ENCODE measurements at places on chromosomes 1 and 21.

GRCh38 chr21:26385721-26386120, 187.4 kb downstream of the CYYR1 start:
- DNase-seq = no peak

DNA sequence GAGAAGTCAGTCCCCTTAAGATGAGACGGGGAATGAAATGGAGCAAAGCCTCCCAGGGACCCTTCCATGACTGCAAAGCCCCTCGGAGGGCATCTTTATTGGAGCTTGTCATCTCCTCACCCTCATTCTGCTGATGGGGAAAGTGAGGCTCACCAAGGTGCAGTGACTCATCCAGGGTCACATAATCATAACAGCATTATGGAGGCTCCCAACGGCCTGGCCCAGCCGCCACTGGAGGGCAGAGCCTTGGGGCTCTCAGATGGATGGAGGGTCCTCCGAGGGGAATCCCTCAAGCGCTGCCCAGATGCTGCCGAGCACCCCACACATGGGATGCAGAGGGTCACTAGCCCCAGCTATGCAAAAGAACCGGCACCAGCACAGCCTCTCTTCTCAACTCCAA, 18.9 kb downstream of the IFFO2 start:
- DNase-seq = no peak

- no peak for DNase-seq
These were observed 28.8 kb upstream of the SLC19A1 start for GRCh38 chr21:45570826-45571601.

DNA sequence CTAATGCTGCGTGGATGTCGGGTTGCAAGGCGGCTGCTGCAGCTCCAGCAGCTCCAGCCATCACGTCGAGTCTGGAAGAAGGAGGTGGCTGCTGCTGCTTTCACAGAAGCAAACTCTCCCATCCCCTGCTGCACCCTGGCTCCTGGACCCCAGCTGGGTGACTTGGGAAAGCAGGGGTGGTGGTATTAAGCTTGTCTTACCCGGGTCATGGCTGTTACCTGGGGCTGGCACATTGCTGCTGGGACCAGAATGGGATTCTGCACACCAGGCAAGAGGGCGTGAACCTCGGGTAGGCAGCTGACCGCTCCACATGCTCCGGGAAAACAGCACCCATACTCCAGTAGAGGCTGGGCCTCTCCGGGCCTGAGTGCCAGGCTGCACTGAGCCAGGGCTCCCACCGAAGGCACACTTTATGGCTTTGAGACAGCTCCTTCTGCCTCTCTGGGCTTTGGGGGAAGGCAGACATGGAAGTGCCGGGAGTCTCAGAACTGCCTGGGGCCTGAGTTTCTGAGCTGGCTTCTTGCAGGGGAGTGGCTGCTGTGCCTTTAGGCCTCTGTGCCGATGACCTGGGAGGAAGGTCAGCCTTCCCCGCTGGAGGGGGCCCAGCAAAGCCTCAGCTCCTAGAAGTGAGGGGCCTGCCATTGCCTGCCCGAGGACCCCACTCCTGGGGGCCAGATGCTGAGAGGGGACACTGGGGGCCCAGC, 1.2 kb downstream of the SMIM1 start:
- DNase-seq = no peak

DNA sequence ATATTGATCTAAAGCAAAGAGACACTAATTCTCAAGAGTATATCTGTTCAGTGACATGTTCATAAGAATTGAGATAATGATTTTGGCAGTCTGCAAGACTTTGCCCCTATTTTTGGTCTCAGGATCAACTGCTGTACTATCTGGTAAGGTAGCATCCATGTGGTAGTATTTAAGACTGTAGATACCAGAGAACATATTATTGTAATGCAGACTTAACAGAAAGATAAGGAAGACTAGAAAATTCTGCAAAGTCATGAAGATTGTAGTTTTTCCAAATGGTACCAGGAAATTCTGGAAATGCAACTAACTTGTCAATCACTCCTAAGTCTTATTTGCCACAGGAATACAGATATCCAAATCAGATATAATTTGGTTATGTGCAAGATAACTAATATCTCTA, 35.1 kb downstream of the RNF2 start:
- no peak for DNase-seq

DNA sequence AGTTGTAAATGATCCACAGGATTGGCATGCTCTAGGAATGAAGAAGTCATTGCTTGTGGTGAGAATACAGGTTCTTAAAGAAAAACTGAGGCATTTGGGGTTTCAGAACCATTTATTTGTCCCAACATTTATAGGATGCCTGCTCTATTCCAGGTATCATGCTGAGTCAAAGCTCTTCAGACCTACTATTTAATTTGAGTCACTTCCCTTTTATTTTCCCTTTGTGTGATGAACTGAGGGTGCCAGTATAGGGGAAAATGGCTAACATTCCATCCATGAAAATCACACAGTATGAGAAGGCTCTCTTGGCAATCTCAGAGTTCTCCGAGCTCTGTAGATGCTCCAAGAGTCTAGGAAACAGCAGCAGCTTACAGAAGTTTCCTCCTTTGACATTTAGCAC, 110.4 kb downstream of the RNF220 start:
- no peak for DNase-seq

DNA sequence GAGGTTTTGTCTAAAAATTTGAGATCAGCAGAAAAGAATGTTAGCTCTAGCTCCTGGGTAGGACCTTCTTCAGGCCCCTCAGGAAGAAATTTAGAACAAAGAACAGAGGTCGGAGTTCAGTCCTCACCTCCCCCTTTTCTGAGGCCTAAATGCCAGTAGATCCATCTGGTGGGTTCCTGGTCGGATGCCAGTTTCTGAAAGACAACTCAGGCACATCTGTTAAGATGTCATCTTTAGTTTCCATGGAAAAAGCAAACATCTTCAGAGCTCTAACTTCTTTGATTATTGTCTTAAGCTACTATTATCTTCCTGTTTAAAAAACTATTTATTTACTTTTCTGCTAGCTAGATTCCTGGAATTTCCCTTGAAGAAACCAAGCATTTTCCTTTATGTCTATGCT, 37.1 kb upstream of the USP25 start:
- no peak for DNase-seq

DNA sequence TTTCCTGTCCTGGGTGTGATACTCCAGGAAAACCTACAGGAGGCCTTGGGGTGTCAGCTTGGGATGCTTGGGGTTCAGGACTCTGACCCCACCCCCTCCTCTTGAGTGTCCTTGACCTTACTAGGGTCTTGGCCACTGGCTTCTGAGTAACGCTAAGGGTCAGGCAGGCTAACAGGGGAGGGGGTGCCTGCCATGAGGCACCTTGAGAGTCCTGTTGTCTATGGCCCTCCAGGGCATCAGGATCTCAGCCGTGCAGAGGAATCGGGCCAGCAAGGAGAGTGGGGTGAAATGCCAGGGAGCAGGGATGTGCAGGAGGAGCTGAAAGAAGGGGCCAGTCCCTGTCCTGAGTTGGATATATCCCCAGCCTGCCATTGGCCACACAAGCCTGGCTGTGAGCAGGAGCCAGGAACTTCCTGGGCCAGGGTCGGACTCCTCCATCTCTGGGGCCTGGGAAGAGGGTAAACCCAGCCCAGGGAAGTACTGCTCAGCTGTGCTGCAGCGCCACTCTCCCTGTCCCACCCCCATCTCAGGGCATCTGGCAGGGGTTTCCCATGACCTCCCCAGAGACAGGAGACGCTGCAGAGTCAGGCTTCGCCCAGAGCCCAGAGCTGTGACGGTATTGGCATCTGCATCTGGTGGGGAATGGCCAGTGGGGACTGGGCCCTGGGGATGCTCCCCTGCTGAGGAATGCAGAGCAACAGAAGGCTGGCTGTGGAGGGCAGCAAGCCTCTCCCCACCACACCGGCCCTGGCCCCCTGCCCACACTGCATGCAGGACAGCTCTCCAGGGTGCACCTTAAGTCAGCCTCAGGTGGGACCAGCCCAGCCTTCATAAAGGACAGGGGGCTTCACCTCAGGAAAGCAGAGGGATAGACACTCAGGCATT, 6.3 kb downstream of the KIF21B start:
- no peak for DNase-seq

GRCh38 chr1:21302747-21303715, 12.8 kb upstream of the ECE1 start:
- DNase-seq = no peak

DNA sequence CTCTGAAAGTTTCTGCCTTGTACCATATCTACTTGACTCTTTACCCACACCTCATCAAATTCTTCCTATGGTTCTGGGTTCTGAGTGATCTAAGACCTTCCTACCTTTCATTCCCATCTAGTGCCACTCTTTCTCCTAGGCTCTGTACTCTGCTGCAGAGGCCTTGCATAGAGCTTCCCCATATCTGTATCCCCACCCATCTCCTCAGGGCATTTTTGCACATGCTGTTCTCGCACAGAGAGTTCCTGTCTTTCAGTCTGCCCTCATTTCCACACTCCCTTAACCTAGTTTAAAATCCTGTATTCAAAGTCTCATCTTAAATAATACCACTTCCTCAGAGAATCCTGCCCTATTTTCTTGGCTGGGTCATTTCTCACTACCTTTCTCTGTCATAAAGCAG, 114.8 kb downstream of the HMCN1 start:
- DNase-seq = no peak

DNA sequence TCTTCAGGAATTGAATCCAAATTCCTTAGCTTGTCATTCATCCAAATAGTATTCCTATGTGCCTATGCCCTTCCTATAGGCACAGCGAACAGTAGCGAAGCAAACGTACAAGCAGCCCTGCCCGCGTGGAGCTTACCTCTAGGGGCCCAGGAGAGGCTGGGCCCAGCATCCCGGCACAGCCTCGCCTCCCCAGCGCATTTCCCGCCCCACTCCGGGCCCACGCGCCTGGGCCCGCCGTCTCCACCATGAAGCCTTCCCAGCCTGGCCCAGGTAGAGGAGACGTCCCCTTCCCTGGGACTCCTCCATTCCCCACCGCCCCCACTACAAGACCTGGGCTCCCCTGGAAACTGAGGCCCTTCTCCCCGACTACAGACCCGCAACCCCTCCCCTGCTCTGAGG, 245 bp upstream of the TMEM269 start:
- DNase-seq = no peak

DNA sequence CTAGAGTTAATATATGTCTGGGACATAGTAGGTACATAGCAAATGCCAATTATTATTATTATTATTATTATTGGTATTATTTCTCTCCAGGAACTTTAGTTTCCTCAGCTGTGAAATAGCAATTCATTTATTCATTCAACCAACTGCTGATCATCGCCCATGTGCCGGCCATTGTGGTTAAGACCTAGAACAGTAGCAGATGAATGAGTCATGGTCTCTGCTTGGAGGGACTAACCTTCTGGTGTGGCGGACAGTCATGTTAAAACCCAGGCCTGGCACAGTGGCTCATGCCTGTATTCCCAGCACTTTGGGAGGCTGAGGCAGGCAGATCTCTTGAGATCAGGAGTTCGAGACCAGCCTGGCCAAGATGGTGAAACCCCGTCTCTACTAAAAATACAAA, 23.8 kb upstream of the LDLRAP1 start:
- no peak for DNase-seq

DNA sequence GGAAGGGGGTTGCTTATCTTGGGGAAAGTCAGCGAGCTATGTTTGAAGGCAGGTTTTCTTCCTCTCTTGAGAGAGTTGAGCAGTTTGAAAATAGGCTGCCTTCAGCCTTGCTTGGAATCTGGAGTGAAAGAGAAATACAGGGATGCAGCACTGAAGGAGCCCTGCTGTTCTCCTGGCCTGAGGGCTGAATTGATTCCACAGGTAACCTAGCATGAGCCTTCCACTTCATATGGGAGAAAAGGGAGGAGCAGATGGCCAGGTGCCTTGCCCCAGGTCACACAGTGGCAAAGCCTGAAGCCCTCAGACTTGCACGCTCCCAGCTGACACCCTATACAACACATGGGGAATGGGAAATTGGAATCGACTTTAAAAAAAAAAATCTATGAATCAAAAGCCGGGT, 88.0 kb upstream of the WLS start:
- no peak for DNase-seq

GRCh38 chr1:19208710-19209438, 1.2 kb downstream of the UBR4 start:
- no peak for DNase-seq

GRCh38 chr1:203453616-203454015, 22.0 kb upstream of the PRELP start:
- no peak for DNase-seq

DNA sequence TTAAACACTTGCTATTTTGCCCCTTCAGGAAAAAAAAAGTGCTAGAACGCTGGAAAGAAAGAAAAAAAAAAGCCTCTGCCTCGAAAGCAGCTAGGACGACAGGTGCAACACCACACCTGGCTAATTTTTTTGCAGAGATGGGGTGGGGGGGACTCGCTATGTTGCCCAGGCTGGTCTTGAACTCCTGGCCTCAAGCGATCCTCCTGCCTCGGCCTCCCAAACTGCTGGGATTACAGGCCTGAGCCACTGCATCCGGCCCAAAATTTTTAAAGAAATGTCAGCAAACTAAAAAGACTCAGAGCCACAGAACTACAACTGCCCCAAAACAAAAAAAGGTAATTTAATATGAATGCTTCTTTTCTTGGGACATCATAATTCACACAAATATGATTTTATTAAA, 1.4 kb downstream of the DOCK7 start:
- DNase-seq = no peak

- no peak for DNase-seq
These were observed 34.1 kb downstream of the CMPK1 start for GRCh38 chr1:47367651-47368050.

GRCh38 chr1:39639305-39640130, at the start of gene HEYL:
Gene HEYL (minus strand): TSS chr1:39639643. CDS start chr1:39639625, 18 bp downstream.
- peak; percentile 78 for DNase-seq

GRCh38 chr1:96997717-96998116, 276.1 kb downstream of the PTBP2 start:
- DNase-seq = no peak

GRCh38 chr21:30628109-30628508, 6.9 kb upstream of the KRTAP20-2 start:
- DNase-seq = no peak

DNA sequence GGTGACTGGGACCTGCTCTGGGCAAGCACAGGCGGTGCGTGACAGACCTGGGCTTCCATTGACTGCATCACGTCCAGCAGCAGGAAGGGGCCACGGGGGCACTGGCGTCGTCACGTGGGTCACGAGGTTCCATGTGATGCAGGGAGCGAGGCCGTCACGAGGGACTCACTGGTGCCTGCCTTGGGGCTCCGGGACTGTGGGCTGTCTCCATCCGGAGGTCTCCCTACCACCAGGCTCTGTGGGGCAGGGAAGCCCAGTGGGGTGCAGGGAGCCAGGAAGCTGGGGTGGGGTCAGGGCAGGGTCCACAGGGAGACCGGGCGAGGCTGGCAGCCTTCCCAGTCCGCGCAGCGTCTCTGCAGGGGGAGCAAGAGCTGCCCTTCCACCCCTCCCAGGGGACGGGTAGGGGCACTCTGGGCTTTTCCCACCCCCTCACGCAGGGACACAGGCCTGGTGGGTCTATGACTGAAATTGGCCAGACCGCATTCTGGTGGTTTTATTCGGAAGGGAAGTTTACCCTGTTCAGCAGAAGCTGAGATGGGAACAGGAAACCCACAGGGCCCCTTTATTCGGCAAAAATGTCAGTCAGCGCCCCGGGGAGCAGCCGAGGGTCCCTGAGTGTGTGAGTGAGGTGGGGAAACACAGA, 416 bp upstream of the TNFRSF14 start:
- peak; percentile 64 for DNase-seq

- no peak for DNase-seq
These were observed 53.1 kb downstream of the SLC19A1 start for GRCh38 chr21:45488931-45489721.

- DNase-seq = no peak
These were observed 4.1 kb downstream of the PALMD start for GRCh38 chr1:99650030-99650429.
